NCI-H748 treated with DMSO at 0.1 percent for 48 hours (cell line): ENCODE measurements at places on chromosomes 7 and 10.

- no peak for DNase-seq
Measured at GRCh38 chr7:98231493-98232262, 20.4 kb downstream of the TECPR1 start.

GRCh38 chr7:30166155-30166840 is 31.5 kb downstream of the MTURN start:
- no peak for DNase-seq

DNA sequence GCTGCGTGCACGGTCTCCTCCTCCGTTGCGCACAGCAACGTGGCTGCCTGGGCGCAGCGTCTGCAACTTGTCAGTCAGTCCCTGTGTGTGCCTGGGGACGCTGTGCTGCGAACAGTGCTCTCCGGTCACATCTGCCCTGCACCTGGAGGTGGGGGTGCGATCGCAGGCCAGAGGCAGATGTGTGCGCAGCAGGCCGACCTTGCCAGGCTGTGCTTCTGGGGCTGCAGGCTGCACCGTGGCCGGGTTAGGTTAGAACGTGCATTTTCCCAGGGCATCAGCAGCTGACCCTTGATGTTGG is 8.2 kb upstream of the GET4 start:
- no peak for DNase-seq

DNA sequence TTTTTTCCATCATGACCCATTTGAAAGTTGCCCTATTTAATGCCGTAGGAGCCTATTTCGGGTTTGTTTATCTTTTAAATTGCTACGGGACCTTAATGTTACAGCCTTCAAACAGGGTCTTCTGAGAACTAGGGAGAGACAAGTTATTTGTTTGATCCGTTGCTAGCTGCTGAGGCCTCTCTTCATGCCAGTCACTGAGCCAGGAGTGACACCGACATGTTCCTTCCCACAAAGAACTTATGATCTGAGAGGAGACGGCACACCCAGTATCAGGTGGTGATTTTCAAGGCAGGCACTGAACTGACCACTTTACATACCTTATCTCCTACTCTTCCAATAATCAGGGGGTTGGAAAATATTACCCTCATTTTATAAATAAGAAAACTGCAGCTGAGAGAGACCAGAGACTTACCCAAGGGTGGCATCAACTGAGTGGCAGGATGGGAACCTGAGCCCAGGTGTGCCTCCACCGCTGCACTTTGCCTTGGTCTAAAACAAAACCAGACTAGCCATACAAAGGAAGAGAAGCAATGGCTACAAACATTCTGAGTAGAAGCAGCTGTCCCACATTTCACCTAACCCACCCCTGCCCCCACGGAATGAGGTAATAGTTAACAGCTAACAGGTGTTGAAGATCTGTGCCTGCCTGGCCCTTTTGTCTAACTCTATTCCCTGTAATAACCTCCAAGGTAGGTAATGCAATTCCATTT is 40.5 kb downstream of the PPP1R3C start:
- DNase-seq, result no peak

DNA sequence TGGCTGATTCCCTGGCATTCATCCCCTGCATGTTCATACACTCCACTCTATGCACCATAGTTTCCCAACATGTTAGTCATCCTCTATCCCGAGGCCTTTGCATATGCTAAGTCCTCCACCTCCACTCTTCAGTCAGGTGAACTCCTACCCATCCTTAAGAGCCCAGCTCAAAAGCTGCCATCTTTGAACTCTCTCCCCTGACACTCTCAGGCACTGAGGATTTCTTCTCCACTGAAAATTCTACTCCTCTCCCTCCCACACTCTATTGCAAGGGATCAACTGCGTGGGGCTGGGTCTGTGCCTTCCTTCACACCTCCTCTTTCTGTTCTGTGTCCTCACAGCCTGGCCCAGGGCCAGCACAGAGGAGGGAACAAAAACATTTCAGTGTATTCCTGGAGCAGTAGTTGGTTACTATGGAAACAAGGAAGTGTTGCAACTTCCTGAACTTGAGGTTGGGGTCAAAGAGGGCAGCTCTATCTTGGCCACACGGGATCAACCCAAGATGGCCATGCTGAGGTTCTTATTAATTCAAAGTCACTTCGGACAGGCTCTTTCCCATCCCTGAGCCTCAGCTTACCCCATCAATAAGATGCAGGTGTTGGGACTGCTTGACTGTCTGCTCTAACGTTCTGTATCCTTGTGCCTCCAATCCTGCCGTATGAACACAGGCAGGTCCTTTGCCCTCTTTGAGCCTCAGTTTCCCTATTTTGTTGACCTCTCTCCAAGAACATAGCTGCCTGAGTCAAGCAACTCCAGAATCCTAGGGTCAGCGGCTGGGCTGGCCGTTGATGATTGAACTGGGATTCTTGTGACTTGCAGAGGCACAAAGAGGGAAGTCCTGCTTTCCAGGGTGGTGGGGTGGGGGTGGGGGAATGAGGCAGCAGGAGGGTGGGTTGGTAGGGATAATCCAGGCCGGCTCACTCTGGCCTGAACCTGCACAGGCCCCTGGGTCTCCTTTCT is 15.5 kb downstream of the ZMIZ1 start:
- DNase-seq, result no peak

DNA sequence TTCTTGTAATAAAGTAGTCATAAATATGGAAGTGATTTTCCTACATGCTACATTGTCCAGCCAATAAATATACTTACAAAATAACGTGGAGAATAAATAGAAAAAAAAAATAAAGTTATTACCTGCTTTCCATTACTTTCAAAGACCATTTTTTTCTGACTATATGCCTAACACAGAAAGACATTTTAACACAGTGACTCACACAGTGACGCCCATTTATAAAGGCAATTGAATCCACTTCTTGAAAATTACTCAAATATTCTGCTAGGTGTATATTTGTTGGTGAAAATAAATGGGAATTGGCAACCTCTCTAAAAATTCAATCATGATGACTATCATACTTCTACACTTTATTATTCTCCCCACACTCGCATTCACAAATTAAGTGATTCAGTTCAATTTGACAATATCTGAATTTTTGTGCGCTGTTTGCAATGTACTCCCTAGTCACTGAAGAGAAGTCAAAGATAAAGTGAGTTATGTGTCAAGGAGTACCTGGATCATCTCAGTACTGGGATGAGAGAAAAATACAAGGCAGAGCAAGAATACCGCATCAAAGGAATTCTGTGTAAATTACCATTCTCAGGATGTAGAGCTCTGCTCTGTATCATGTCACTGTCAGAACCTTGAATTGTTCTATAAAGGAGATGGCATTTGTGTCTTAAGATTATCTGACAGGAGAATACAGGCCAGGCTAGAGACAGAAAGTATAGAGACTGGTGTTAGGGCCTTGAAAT is 642.7 kb downstream of the IPMK start:
- no peak for DNase-seq

DNA sequence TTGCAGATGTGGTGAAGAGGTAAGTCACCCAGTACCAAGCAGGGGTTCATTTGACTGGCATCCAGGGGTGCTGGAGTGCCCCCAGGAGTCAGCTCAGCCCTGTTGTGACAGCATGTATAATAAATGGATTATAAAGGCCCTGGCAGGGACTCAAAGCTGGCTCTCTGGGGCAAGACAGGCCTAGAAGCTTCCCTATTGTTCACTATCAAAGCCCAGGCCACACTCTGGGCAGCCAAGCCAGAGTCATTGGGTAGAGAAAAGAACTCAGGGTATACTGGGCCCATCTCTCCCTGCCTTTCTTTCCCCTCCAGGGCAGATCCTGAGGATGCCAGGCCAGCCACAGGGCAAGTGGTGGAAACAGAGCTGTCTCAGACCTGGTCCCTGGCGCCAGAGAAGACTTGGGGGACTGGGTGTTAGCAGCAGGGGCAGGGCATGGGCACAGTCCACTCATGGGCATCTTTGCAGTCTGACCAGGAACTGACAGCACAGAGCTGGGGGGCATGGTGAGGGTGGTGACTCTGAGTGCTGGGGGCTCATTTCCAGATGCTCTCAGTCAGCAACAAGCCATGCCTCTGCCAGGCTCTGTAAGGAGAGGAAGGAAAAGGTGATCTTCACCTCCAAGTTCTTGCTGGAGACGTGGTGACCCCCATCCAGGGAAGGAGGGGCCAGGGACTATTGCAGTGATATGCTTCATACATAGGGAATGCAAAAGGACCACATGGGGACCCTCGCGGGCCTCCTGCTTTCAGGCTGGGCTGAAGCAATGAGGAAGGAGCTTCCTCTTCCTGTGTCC is 11.7 kb downstream of the RBP3 start:
- DNase-seq, result no peak

DNA sequence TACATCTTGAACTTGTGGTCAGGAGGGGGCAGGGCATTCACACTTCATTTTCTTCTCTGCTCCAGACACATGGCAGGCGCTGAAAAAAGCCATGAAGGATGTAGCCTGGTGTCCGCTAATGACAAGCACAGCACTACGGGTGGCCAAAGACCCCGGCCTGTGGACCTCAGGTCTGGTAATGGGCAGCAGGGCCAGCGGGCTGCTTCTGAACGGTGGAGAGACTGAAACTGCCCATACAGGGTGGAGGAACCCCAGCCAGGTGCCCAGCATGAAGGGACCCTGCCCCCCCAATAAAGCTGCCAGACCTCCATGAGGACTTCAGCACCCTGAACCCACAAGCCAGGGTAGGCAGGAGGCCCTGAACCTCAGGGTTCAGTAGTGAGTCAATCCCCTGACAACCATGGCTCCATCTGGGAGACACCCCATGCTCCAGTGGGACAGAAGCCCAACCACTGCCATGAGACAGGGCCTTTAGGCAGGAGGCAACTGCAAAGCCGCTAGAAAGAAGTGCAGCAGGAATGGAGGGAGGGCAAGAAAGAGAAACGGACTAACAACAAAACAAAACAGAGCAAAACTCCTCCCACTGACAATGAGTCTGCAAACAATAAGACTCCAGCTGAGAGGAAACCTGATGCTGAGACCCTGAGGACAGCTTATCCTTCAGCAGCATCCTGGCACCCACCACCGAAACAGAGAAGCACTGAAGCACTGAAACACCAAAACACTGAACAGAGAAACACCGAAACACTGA is 140.2 kb upstream of the PPP2R2D start:
- peak; percentile 14 for DNase-seq

GRCh38 chr10:113528876-113529275 is 24.0 kb upstream of the HABP2 start:
- DNase-seq, result no peak

DNA sequence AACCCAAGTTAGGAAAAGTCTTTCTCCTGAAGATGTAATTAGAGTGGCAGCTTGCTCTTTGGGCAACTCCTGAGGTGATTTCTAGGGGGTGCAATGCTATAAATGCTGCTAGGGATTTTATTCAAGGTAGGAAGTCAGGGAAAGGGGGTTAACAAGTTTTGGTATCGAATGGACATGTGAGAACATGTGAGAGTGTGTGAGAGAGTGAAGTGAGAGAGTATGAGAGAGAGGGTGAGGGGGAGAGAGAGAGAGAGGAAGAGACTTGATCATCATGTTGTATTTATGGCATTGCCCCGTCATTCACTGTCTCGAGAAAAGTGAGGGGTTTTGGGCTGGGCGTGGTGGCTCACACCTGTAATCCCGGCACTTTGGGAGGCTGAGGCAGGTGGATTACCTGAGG is 50.9 kb downstream of the MCU start:
- no peak for DNase-seq

DNA sequence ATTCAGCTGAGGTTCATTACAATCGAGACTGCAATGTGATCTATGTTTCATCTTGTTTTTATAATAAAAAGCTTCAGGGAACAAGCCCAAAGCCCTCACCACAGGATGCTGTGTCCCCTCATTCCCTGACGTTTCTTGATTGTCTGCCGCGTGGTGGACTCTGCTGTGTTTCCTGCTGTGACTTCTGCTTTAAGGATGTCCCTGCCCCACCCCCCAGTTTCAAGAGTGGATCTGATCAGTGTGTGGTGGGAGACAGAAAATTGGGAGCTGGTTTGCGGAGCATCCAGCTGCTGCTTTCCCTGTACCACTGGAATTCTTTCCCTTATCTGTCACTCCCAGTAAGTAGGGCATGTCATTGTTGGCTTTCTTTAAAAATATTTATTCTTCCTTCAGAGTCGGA is 86.2 kb downstream of the CREM start:
- no peak for DNase-seq

GRCh38 chr7:115682507-115682906 is 348.1 kb downstream of the TFEC start:
- DNase-seq, result no peak

GRCh38 chr10:58028597-58029366 is 238.9 kb downstream of the IPMK start:
- DNase-seq, result no peak

GRCh38 chr7:118104812-118105441 is 79.0 kb upstream of the LSM8 start:
- peak; percentile 59 for DNase-seq

GRCh38 chr10:5862360-5862961 is 27.2 kb downstream of the ANKRD16 start:
- no peak for DNase-seq

DNA sequence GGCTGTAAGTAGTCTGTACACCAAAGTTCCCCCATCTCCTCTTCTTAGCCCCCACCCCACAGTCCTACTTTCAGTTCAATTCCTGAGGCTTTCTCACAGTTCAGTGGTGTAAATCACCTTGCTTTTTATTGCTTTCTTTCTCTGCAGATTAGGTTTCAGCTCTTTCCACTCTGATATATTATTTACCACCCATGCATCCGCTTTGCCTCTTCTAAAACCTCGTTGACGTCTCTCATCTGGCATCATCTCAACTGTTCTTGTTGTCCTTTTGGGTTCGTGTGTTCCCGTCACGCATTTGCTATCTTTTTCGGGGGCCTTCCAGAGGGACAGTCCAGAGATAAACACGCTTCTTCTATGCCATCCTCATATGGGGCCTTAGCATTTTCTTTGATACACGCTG is 597.9 kb upstream of the DPP6 start:
- DNase-seq, result no peak

DNA sequence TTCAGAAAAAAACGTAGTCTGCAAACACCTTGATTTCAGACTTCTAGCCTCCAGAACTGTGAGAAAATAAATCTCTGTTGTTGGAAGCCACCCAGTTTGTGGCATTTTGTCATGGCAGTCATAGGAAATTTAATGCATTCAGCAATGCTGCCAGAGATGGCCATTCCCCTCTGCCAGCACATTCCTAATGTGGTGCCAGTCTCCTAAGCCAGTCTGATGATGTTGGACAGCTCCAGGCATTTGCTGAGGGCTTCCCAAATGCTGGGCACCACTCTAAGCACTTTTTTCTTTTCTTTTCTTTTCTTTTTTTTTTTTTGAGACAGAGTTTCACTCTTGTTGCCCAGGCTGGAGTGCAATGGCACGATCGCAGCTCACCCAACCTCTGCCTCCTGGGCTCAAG is 666.7 kb upstream of the C7orf33 start:
- DNase-seq, result no peak

DNA sequence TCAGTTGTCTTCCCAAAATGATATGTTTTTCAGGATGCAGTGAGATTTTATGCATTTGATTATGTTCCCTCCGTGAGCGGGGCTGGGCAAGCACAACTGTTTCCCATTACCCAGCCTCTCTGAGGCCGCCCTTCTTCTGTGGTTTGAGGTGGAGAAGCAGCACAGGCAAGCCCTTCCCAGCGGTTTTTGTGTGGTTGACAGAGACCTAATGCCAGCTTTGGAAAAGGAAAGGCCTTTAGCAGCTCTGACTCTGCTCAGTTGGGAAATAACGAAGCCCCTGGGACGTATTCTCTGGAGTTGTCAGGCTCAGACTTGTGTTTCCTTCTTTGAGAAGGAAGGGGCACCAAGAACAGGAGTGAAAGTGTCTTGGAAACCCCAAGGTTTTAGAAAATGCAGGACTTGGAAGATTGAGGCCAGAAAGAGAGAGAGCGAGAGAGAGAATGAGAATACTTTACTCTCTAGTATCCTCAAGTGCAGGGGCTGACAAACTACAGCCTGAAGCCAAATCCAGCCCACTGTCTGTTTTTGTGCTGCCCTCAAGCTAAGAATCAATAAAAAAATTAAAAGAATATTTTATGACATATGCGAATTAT is 20.6 kb upstream of the PDCD4 start:
- no peak for DNase-seq
